ENCODE measurements at places on chromosomes 16 and 17. TPM values are rescaled to one million over a fixed set of nuclear protein-coding genes. Genes with fewer than 3 reads are reported as not detected.

DNA sequence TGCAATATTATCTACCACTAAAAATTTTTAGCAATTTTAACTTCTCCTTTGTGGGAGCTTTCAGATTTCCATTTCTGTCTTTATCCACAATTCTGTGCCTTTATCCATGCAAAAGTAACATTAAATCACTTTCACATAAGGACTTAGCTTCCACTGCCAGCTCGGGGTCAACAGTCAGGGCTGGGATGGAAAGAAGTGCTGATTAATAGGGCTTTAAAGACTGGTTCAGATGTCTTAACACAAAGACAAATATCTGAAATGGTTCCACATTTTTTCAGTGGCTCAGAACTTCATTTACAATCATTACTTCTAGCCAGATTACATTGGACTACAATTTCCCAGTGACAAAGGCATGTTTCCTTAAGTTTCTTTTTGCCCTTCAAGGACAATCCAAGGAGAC is 191.8 kb upstream of the CPHXL start:
- no peak overlapping the region for H3K27ac ChIP-seq
- no peak for DNase-seq
- H3K4me3 ChIP-seq, result no peak overlapping the region
- H3K27me3 ChIP-seq, result peaks cover 12% of the 10 kb centered on the region

Gene MLLT6
- 4.4 TPM for polyA plus RNA-seq

DNA sequence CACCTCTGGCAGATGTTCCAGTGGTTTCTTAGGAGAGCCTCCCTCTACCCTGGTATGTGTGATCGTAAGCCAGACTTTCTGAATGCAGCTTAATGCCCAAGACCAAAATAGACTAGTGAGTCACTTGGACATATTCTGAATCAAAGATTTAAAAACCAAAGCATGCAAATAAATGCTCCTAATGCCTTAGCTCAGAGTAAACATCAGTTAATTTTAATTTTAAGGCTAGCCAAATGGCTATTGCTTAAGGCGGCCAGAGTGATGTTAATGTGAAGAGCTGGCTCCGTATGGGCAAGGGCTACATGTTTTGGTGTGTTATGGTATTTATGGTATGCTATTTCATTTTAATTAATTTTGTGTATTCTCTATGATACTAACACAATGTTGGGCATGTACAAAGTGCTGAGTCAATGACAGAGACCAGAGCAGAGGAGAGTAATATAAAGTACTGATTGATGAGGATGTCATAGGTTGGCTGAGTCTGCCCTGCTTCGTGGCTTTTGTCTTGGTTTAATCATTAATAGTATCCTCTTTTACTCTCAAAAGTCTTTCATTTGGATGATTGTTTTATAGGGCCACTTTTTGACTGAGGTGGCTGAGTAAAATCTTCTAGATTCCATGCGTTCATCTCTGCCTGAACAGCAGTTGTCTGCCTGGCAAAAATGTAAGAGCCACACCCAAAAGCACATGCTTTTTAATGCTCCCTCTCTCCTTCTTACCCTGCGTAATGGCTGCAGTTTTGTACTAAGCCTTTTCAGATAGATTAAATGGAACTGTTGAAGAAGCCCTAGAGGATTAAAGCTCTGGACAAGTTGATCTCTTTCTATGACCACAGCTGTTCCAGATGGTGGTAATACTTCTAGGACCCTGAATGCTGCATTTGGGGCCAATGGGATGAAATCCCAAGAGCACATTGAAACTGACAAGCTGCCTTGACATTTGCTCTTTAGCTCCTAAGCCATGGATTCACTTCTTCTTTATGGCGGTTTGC is 59.6 kb downstream of the MAP2K6 start:
- H3K27me3 ChIP-seq, result no peaks in the 10 kb centered on the region
- H3K4me1 ChIP-seq, result no peaks in the 10 kb centered on the region
- H3K4me3 ChIP-seq, result no peak overlapping the region
- no peak for DNase-seq

Gene HS3ST3A1
- not detected for polyA plus RNA-seq

DNA sequence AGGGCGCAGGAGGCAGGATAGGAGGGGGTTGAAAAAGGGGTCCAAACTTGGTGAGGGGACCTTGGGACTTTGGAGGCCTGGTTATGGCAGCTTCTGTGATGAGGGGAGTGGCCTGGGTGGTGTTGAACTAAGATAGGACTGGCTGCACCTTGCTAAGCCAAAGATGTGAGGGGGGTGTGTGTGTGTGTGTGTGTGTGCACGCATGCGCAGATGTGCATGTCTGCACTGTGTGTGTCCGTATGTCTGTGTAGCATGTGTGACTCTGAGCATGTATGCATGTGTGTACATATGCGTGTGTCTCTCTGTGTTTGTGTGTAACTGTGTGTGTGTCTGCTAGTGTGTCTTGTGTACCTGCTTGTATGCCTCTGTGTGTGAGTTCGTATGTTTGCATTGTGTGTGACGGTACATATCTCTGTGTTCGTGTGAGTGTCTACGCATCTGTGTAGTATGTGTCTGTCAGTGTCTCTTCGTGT is 4.1 kb downstream of the SLC16A5 start:
- H3K4me1 ChIP-seq, result peaks cover under 1% of the 10 kb centered on the region
- no peak overlapping the region for H3K4me3 ChIP-seq
- no peak for DNase-seq
- H3K27me3 ChIP-seq, result peaks cover 6% of the 10 kb centered on the region
- no peak overlapping the region for H3K27ac ChIP-seq

- peaks cover 4% of the 10 kb centered on the region for H3K27me3 ChIP-seq
- no peak overlapping the region for H3K4me3 ChIP-seq
These were observed 132.6 kb upstream of the CACNG5 start for GRCh38 chr17:66702106-66702936.

Gene ATP2A3
- 101 TPM for polyA plus RNA-seq

Gene SPATA22
- not detected for polyA plus RNA-seq

GRCh38 chr16:23227529-23227928 is 45.0 kb downstream of the SCNN1G start:
- no peak for DNase-seq
- H3K4me1 ChIP-seq, result no peaks in the 10 kb centered on the region
- no peak overlapping the region for H3K27ac ChIP-seq
- H3K4me3 ChIP-seq, result no peak overlapping the region

GRCh38 chr17:35038453-35038852 is 25.1 kb downstream of the RFFL start:
- no peaks in the 10 kb centered on the region for H3K27me3 ChIP-seq
- no peaks in the 10 kb centered on the region for H3K36me3 ChIP-seq
- H3K4me1 ChIP-seq, result no peaks in the 10 kb centered on the region
- no peak overlapping the region for H3K4me3 ChIP-seq
- no peak for DNase-seq

Gene MED13
- 8.6 TPM for polyA plus RNA-seq

Gene DNAAF1
- polyA plus RNA-seq, result not detected

GRCh38 chr17:78895322-78895721 is 7.7 kb downstream of the CEP295NL start:
- no peak overlapping the region for H3K4me3 ChIP-seq
- no peak for DNase-seq
- no peaks in the 10 kb centered on the region for H3K27me3 ChIP-seq
- H3K27ac ChIP-seq, result no peak overlapping the region

DNA sequence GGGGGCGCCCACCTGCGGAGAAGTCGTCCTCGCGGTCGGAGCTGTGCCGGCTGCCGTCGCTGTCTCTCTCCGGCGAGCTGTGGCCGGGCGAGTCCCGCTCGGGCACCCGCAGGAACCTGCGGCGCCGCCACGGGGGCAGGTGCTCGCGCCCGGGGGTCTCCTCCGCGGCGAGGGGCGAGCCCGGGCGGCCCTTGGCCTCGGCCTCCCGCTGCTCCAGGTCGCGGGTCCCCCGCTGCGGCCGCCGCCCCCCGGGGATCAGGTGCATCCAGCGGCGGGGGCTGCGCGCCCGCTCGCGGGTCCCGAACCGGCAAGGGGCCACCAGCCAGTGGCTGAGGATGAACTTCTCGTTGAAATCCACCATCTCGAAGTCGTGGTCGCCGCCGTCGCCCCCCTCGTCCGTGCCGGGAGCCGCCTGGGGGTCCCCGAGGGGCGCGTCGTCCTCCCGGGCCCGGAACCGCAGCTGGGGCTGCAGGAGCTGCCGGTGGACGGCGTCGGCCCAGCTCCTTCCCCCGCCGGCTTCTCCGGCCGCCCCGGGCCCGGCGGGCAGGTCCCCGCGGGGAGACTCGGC is 41.4 kb upstream of the BHLHA9 start:
- peak overlapping the region; percentile 95 for H3K4me3 ChIP-seq
- peak; percentile 33 for DNase-seq
- H3K4me1 ChIP-seq, result peaks cover 33% of the 10 kb centered on the region
- peak overlapping the region; percentile 91 for H3K27ac ChIP-seq
- peaks cover 7% of the 10 kb centered on the region for H3K27me3 ChIP-seq
- H3K36me3 ChIP-seq, result peaks cover 3% of the 10 kb centered on the region

GRCh38 chr17:18187226-18187625 is 3.6 kb downstream of the ALKBH5 start:
- peak overlapping the region; percentile 94 for H3K4me3 ChIP-seq
- no peak for DNase-seq
- no peaks in the 10 kb centered on the region for H3K27me3 ChIP-seq

- peaks cover 7% of the 10 kb centered on the region for H3K36me3 ChIP-seq
- peaks cover 31% of the 10 kb centered on the region for H3K27me3 ChIP-seq
- H3K27ac ChIP-seq, result no peak overlapping the region
- H3K4me3 ChIP-seq, result peak overlapping the region; percentile 84
- DNase-seq, result peak; percentile 44
These were observed 1.6 kb downstream of the BAHCC1 start for GRCh38 chr17:81396722-81397313.

Gene TRPV2
- polyA plus RNA-seq, result 42.8 TPM

DNA sequence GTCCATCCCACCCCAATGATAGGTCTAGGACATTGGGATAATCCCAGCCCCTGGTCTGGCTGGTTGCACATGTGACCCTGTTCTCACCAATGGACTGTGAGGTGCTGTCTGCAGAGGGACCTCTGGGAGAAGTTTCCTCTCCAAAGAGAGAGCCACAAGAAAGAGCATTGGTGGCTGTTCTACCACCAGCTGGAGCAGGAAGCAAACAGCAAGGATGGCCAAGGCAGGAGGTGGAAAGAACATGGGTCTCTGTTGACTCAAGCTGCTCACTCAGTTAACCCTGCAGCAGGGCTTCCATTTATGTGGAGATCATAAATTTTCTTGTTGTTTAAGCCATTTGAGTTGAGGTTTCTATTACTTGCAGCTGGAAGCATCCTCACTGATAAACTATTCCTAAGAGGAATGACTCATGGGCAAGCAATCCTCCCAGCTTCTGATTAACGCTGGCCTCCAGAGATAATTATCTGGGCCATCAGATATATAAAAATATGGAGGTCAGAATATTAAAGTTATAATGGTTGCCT is 52.6 kb downstream of the CYB5B start:
- no peak for DNase-seq
- H3K4me3 ChIP-seq, result no peak overlapping the region
- H3K27me3 ChIP-seq, result no peaks in the 10 kb centered on the region
- H3K27ac ChIP-seq, result no peak overlapping the region
- no peaks in the 10 kb centered on the region for H3K36me3 ChIP-seq
- peaks cover 11% of the 10 kb centered on the region for H3K4me1 ChIP-seq

GRCh38 chr16:14109077-14109775 is 38.1 kb downstream of the MRTFB start:
- no peak overlapping the region for H3K27ac ChIP-seq
- no peaks in the 10 kb centered on the region for H3K27me3 ChIP-seq
- H3K4me1 ChIP-seq, result peaks cover 31% of the 10 kb centered on the region
- no peak overlapping the region for H3K4me3 ChIP-seq

DNA sequence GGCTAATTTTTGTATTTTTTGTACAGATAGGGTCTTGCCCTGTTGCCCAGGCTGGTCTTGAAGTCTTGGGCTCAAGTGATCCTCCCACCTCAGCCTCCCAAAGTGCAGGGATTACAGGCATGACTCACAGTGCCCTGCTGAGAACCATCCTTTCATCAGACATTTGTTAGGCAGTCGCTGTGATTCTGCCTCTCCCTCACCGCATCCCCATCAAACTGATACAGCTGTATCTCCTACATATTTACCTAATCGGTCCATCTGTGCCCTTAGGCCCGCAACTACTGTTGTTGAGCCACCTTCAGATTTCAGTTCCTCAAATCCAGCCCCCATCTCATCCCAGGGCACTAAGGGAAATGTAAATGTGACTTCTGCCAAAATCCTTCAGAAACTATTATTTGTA is 2.0 kb upstream of the SLC43A2 start:
- H3K27ac ChIP-seq, result peak overlapping the region; percentile 92
- no peaks in the 10 kb centered on the region for H3K27me3 ChIP-seq
- H3K4me3 ChIP-seq, result peak overlapping the region; percentile 88
- H3K4me1 ChIP-seq, result peaks cover 38% of the 10 kb centered on the region
- no peak for DNase-seq

Measured in naive B cell (primary cell).